ENCODE measurements at places on chromosomes 16 and 17. TPM values are rescaled to one million over a fixed set of nuclear protein-coding genes. Genes with fewer than 3 reads are reported as not detected.

Gene NPIPB9
- total RNA-seq: 9.3 TPM

Gene CDH5
- total RNA-seq: 55.8 TPM

Gene KRT33B
- not detected for total RNA-seq

Gene MT1F
- total RNA-seq: 0.95 TPM

Gene CDT1
- 4.0 TPM for total RNA-seq

All from urinary bladder (tissue), 4 donors.